ENCODE measurements at places on chromosomes 5 and 9. TPM values are rescaled to one million over a fixed set of nuclear protein-coding genes. Genes with fewer than 3 reads are reported as not detected.

LIFR gene
- 190 TPM for total RNA-seq

STPG3 gene
- not detected for total RNA-seq

GRCh38 chr9:113387560-113388230, 10.9 kb upstream of the HDHD3 start:
- DNase-seq: no peak

- peak; percentile 40 for DNase-seq
These were observed 1.9 kb upstream of the FST start for GRCh38 chr5:53478411-53479044.

DNA sequence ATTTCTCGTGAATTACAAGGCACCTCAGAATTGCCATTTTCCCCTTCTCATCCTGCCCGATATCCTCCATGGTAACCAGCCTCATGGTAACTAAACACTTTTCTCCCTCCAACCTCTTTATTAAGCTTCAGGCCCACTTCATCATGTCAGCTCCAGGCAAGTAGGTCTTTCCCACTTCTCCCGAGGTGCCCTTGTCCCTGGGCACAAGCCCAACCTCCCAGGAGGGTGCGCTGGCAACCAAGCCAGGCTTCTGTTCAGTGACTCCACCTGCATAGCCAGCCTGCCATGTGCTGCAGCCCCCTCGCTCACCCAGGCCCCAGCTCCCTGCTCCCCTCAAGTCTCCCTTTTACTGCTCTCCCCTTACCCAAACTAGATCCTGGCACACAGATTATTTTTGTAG, 47.4 kb upstream of the AFAP1L1 start:
- no peak for DNase-seq

DNA sequence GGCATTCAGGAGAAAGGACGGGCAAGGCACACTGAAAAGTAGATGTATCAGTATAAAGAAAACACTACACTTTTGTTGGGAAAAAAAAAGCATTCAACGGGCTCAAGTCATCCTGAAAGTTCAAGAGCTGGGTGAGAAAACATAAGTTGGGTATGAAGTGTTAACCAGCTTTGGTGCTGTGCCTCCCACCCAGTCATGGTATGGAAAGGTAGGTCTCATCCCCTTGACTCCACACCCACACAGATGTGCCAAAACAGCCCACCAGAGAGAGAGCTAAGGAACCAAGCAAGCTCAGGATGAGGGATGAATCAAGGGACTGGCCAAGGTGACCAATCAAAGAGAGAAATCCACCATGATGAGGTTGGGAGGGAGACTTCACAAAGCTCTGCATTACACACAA, 54.7 kb downstream of the ESM1 start:
- no peak for DNase-seq

DNA sequence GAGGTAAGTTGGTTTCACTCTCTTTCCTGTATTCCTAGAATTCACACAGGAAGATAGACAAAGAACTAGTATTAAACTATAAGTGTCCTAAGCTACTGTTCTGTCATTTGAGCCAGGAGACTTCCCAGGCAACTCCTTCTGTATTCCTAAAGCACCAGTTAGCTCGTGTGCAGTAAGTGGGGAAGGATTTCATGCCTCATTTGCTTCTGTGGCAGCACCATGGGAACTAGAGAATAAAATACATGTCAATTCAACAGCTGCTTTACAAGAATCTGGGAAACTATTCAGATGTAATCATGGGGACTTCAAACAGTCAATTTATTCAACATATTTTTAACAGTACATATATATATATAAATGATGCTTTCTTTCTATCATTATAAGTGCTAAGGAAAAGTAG, 762.3 kb downstream of the PRELID2 start:
- DNase-seq: no peak

GRCh38 chr5:108136493-108136892, 245.4 kb downstream of the FBXL17 start:
- DNase-seq: no peak
